Cortex of kidney (tissue), 1 donor: ENCODE measurements at places on chromosomes 7 and 10.

GRCh38 chr7:130242198-130243014, 24.3 kb upstream of the CPA2 start:
- DNase-seq = no peak

DNA sequence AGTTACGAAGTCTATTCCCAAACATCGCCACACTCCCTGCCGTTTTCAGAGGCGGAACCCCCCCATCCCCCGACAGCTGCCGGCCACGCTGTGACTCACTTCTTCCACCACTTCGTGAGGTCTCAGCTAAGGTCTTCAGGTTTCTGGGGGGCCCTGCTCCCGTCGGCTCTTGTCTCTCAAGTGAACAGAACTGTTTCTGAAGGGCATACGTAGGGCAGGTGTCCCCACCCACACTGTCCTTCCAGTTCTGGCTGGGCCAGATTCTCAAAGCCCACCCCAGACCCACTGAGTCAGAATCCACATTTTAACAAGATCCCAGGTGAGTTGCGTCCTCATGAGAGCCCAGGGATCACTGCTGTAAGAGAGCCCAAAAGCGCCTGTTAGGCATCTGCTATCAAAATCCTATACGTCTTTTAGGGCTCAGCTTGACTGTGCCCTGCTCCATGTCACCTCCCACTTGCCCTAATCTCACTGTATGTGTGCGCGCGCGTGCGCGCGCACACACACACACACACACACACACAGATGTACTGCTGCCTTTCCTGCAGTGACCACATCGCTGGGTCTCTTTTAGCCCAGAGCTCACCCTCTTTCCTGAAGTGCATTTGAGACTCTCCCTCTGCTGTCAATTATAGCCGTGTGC, 78.8 kb downstream of the PROSER2 start:
- no peak for DNase-seq

- DNase-seq = no peak
Observed at GRCh38 chr7:135877805-135878204, 99.4 kb downstream of the MTPN start.

DNA sequence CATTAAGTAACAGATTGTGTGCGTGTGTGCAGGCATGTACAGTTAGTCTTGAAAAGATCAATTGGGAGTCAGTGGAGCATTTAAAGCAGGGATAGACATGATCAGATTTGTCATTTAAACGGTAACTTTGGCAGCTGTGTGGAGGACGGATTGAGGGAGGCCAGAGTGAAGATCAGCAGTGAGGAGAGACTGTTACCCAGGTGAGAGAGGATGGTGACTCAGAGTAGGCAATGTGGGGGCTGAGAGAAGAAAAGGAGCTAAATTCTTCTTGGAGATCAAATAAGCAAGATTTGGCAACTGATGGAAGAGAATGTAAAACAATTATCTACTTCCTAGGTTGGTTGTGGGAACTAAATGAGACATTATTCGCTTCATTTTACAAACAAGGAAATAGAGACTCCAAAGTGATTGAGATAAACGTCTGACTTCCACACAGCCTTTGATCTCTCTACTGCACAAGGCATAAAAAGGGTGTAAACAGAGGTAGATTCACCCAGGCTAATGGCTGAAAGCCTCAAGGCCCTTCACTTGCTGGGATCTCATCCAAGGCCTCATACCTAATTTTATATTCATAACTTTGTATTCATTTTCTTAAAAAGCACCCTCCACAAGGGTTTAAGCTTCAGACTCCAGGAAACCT, 665.1 kb upstream of the GALNT17 start:
- no peak for DNase-seq

- no peak for DNase-seq
Observed at GRCh38 chr7:4711634-4712033, 29.5 kb downstream of the FOXK1 start.

- DNase-seq = no peak
Observed at GRCh38 chr7:157389951-157390730, 53.3 kb downstream of the DNAJB6 start.

DNA sequence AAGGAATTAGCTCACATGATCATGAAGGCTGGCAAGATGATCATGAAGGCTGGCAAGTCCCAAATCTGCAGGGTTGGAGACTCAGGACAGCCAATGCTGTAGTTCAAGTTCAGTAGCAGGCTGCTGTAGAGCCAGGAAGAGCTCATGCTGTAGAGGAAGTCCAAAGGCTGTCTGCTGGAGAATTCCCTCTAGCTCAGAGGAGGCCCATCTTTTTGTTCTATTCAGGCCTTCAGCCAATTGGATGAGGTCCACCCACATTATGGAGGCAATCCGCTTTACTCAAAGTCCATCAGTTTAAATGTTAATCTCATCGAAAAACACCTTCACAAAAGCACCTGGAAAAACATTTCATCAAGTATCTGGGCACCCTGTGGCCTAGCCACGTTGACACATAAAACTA, 24.8 kb upstream of the FAM171A1 start:
- DNase-seq = no peak

GRCh38 chr10:23499372-23500132, 60.7 kb downstream of the OTUD1 start:
- DNase-seq = no peak

- DNase-seq = no peak
Observed at GRCh38 chr10:47420305-47421056, 36.4 kb upstream of the ZNF488 start.

GRCh38 chr7:23268167-23268566, 21.6 kb downstream of the GPNMB start:
- DNase-seq = no peak

GRCh38 chr7:121595758-121596696, 199.9 kb upstream of the FAM3C start:
- no peak for DNase-seq

- no peak for DNase-seq
Observed at GRCh38 chr7:155344270-155344617, 46.6 kb downstream of the INSIG1 start.

DNA sequence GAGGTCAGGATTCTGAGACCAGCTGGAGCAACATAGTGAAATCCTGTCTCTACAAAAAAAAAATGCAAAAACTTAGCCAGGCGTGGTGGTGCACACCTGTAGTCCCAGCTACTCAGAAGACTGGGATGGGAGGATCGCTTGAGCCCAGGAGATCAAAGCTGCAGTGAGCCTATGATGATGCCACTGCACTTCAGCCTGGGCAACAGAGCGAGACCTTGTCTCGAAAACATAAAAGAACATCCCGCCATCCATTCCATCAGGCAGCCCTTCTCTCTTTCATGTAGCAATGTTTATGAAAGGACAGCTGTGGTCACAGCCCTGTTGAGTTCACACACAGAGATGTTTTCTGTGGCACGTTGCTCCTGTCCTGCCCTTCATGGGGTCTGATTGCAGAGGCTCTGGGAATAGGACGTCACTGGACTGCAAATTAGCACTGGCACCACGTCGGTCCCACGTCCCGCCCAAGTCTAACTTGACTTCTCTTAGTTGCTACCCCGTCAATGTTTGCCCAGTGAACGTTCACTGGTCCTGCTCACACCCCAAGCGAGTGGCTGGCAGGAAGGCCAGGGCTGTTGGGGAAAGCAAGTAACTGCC, 64.5 kb upstream of the MYL10 start:
- no peak for DNase-seq

- no peak for DNase-seq
Observed at GRCh38 chr7:1752771-1753563, 82.9 kb downstream of the ELFN1 start.

DNA sequence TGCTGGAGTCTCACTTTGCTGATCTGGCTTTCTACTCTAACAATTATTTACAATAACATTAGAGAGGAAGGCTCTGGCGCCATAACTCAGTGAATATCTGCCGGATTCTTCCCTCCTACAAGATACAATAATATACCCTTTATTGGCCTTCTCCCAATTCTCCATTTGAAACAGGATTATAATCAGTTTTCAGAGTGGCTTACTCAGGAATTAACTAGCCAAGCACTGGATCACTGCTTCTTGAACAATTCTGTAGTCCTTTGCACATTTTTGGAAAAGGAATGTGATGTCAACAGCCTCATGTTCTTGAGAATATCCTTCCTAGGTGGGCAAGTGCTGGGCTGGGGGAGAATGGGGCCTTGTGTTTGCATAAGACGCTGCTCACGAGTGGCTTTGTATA, 125.9 kb downstream of the HIPK2 start:
- no peak for DNase-seq

GRCh38 chr10:30581779-30582380, 47.7 kb downstream of the LYZL2 start:
- no peak for DNase-seq

GRCh38 chr10:124090601-124091209, 2.7 kb downstream of the CHST15 start:
- DNase-seq = no peak

GRCh38 chr7:131604841-131605279, 48.4 kb upstream of the PODXL start:
- DNase-seq = no peak

GRCh38 chr7:87075671-87076404, 16.4 kb upstream of the ELAPOR2 start:
- DNase-seq = no peak

GRCh38 chr10:13989616-13990015, 341.1 kb downstream of the FRMD4A start:
- DNase-seq = no peak
